ENCODE measurements at places on chromosomes 1 and 21. TPM values are rescaled to one million over a fixed set of nuclear protein-coding genes. Genes with fewer than 3 reads are reported as not detected.
A peak's percentile ranks its signal among the peaks of the same experiment; 100 is the strongest.

Gene PAQR6
- 5.0 TPM for polyA plus RNA-seq

Gene VHLL
- polyA plus RNA-seq: not detected

Gene TTC24
- 1.1 TPM for polyA plus RNA-seq

Gene SERTAD4
- polyA plus RNA-seq: 3.0 TPM

DNA sequence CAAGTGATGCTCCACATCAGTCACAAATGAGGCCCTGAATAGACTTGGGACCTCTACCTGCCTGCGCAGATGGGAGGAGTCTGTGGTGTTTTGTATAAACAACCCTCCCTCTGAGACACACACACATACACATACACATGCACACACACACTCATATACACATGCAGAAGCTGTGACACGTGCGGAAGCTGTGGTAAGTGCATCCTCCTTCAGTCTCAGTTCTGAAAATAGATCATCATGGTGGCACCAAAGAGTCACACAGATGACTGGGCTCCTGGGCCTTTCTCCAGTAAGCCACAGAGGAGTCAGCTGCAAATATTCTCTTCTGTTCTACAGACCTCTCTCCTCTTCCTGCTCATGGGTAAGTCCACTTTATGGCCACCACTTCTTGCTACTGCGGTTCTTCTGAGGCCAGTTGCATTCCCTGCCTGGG, at the start of gene LY9:
TSS of gene LY9 (plus strand) at position 224 of the 433 bp plus-strand sequence. CDS start at position 238, 14 bp downstream.
- DNase-seq: no peak

DNA sequence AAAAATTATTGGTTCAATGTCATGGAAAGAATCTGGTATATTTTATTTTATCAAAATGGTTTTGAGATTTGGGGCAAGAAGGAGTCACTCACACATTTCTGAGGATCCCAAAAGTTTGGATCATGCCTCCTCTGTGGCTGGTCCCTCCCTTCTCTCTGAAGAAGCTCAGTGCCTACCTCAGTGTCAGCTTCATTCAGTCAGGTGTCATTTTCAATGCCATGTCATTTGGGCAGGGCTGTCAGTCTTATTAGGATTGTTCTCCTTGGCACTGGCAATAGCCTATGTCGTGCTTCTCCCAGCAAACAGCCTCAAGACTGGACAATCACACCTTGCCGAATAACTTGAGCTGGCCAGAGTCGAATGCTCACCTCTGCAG, 264.5 kb upstream of the CAMK1G start:
- DNase-seq: no peak

- no peak for DNase-seq
Measured at GRCh38 chr1:57530206-57530910, 106.5 kb upstream of the DAB1 start.

- peak; percentile 84 for DNase-seq
Measured at GRCh38 chr1:158087320-158087927, 93.3 kb upstream of the CD1D start.

DNA sequence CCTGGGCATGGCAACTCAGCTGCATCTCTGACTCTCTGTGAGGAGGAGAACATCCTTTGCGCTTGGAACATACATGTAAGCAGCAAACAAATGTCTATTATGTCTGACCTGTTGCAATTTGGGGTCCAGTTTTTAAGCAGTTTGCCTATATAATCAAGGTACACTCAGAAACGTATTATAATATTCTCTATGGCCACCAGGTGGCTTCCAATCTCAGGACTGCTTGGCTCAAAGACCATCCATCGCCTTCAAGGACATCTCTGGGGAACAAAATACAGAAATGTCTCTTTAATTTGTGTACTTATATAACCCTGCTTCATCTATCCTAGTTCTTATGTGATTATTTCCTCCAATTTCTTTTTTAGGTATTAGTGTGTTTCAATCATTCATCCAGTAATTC, 227.2 kb downstream of the OLFM3 start:
- no peak for DNase-seq

DNA sequence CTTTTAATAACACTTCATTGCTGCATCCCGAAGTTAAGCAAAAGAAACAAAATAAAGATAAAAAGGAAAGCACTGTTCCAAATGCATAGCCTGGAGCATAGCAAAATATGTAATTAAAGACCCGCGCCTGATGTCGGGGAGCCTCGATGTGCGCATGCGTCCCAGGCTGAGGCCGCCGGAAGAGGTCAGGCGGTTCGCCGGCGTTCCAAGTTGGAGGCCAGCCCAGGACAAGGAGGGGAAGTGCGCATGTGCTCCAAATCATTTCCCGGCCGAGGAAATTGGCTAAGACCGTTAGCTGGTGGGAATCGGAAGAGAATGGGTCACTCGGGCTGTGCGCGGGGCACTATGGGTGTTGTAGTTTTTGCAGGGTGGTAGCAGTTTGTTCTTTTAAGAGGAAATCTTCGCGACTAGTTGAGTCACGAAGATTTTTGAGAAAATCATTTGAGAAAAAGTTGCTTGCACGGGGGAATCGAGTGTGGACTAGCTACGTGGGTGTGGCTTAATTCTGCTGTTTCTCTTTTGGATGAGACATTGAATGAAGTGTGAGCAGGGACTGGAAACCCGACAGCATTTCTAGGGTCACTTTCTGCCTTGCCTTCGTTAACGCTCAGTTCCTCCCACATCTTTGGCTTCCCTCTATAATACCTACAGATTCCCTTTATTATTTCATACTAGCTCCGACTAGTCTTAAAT, 31.0 kb upstream of the CD1D start:
- peak; percentile 95 for DNase-seq

GRCh38 chr21:26064506-26064905, 106.1 kb downstream of the APP start:
- DNase-seq: no peak
